ENCODE measurements at places on chromosomes 1 and 21.

- no peak for DNase-seq
Measured at GRCh38 chr1:110800079-110800478, 72.9 kb upstream of the CD53 start.

DNA sequence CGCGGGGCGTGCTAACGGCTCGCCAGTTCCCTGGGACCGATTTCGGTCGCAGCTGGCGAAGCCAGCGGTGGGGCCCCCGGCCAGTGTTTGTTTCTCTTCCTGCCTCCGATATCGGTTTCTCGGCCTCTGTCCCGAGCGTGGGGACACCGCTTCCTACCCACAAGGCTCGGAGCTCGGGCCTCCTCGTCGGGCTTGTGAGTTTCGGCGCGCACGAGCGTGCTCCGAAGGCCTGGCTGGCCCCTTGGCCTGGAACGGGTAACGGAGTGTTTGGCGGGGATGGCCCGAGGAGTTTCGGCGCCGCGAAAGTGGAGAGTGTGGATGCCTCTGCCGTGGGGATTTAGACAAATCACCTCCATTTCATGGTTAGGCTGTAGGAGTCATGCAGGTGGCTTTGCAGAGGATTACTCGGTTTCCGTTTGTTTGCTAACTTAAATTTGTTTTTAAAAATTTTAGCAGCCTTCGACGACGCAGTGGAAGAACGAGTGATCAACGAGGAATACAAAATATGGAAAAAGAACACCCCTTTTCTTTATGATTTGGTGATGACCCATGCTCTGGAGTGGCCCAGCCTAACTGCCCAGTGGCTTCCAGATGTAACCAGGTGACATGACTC is 559 bp downstream of the RBBP4 start:
- DNase-seq = no peak

DNA sequence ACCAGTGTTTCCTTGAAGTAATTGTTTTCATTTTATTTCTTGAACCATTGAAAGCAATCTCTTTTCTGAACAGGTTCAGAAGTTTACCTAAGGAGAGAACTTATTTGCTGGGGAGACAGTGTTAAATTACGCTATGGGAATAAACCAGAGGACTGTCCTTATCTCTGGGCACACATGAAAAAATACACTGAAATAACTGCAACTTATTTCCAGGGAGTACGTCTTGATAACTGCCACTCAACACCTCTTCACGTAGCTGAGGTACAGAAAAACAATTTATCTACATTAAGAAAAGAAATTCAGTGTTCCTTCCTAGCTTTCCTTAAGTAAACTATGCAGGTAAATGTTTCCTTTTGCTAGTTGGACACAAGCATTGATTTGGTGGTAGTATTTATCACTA is 27.4 kb downstream of the AGL start:
- DNase-seq = no peak

- DNase-seq = peak; percentile 94
Measured at GRCh38 chr1:10108134-10108663, 75.4 kb downstream of the UBE4B start.

- DNase-seq = no peak
Measured at GRCh38 chr21:38404177-38404576, 94.1 kb downstream of the ERG start.

- peak; percentile 74 for DNase-seq
Measured at GRCh38 chr1:183318433-183318832, 99.7 kb downstream of the NMNAT2 start.

GRCh38 chr1:60894130-60894529 is 188.2 kb upstream of the NFIA start:
- no peak for DNase-seq

DNA sequence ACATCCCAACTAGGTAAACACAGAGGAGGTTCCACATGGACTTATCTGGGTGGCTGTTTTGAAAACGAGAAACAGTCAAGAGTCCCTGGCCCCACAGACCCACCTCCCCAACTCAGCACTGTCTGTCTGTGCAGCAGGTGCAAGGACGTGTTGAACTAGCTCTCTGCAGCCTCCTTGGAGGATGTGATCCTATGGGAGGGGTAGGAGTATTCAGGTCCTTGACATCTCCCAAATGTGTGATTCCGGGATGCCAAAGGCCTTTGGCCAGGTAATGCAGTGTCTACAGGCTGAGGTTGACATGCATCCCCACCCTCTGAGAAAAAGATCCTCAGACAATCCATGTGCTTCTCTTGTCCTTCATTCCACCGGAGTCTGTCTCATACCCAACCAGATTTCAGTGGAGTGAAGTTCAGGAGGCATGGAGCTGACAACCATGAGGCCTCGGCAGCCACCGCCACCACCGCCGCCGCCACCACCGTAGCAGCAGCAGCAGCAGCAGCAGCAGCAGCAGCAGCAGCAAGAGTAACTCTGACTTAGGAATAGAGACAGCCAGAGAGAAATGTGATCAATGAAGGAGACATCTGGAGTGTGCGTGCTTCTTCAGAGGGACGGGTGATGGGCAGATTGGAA is 151.6 kb upstream of the CAMK1G start:
- no peak for DNase-seq

GRCh38 chr1:94092210-94092613 is 28.7 kb downstream of the ABCA4 start:
- peak; percentile 71 for DNase-seq

DNA sequence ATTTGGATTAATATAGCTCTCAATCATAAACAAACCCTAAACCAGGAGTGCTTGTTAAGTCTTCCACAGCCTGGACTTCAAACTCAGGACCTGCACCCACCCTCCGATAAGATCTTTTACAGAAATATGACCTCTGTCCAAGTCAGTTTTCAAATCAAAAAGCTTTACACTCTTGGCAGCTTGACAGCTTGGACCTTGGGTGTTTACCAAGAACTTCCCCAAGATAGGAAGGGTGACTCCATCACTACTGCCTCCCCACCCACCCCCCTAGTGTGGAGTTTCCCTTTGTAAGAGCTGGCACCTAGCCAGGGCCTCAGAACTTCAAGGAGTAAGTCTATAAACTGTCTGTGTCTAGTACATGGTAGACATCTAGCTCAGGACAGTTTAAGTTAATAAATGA is 9.6 kb downstream of the BCAR3 start:
- no peak for DNase-seq

DNA sequence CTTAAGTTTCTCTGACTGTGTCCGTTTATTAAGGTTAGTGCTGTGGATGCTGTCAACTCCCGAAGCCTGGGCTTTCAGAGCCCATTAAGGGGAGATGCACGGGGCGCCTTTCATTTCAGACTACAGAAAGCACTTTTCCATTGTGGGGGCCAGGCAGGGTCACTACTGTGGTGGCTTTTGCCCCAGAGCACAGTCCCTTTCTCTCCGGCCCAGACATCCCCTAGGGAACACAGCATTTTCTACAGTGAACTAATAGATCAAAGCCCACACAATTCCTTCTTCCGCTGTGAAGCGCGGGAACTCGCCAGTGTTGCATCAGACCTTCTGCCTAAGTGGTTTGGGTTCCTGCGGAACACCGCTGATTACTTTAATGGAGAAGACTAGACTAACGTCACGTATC is 26.8 kb upstream of the MAP1LC3C start:
- no peak for DNase-seq
